ENCODE measurements at places on chromosomes 2 and 18.

DNA sequence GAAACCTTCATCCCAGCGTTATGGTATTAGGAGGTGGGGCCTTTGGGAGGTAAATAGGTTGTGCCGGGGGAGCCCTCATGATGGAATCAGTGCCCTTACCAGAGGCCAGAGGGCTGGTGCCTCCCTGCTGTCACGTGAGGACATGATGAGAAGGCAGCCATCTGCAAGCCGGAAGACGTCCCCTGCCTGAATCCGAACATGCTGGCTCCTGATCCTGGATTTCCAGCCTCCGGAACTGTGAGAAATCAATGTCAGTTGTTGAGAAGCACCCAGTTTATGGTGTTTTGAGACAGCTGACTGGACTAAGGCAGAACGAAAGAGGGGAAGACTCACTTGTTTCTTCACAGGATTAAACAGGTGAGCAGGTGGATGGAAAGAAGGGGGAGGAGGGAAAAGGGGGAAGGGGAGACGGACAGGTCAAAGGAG is 13.0 kb upstream of the KLF11 start:
- DNase-seq: no peak

DNA sequence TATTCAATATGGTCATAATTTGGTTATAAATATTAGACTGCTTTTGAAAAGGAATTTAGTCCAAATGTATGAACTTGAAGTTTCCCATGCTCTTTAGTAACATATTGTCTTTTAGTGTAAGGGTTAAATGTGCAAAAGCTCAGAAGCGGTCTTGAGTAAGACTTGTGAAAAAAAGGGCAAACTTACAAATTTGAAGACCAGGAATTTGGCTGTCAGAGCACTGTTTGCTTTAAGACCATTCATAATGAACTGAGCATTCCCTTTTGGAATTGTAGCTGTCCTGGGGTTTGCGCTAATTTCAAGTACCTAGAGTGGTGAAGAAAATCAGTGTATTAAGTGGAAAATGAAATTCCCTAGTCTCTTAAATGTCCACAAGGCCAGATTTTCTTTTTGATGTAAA is 6.9 kb upstream of the ZEB2 start:
- no peak for DNase-seq

DNA sequence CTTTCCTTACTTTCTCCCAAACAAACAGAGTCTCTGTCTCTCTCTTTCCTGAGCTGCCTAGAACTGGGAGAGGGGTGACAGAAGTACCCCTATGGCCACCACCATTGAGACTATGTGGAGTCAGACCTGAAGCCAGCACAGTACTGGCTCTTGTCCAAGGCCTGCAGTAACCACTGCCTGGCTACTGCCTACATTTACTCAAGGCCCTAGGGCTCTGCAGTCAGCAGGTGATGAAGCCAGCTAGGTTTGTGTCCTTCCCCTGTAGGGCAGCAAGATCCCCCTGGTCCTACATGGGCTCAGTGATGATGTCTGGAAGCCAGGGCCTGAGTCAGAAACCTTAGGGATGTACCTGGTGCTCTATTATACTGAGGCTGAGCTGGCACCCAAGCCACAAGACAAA is 12.2 kb downstream of the MYO3B start:
- DNase-seq: no peak

GRCh38 chr2:149438330-149438960 is 108.1 kb downstream of the LYPD6 start:
- DNase-seq: no peak

- no peak for DNase-seq
Observed at GRCh38 chr2:157375384-157375783, 49.8 kb upstream of the ERMN start.

DNA sequence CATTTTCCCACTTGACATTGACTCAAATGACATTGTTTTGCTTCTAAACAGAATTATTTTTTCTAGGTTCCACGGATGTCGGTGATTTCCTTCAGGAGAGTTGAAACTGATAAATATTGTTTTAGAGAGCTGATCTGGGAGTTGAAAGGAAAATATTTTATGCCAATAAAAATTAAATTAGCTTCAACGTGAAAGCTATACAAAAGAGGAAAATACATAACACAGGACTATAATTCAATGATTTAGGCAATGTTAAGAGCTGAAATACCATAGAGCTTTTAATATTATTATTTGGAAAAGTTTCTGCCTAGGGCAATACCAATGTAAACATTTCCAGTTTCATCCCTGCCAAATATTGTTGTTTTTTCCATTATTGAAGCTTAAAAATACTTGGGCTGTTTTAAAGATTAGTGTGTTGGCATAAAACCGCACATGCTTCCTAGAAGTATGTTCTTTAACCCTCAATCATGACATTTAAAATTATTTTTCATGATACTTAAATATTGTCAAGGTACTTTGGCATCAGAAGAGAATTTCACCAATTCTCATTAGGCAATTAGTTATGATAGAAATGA is 18.6 kb upstream of the PDE1A start:
- no peak for DNase-seq

DNA sequence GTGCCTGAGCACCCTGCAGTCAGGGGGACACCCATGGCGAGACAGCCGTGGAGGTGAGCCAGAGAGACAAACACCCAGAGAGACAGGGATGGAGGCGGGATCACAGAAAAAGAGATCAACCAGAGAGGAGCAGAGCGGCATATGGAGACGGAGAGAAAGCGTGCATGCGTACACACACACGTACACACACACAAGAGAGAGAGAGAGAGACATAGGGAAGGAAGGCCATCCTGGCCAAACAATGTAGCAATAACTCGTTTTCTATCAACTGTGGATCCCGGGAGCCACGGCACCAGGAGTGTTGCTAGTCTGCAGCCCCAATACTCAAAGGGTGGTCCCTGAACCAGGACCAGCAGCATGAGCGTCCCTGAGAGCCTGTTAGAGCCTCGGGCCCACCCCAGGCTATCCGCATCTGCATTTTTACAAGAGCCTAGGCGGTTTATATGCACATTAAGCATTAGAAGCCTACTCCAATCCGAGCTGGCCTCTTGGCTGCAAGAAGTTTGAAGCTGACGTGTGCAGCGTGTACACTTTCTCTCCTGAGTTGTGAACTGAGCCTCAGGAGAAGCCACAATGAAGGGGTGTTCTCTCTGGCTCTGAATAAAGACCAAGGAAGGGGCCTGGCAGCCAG is 50.1 kb upstream of the MYCN start:
- DNase-seq: no peak

- no peak for DNase-seq
Observed at GRCh38 chr2:39659765-39660611, 5.7 kb upstream of the TMEM178A start.

GRCh38 chr2:204472375-204472774 is 72.9 kb upstream of the PARD3B start:
- no peak for DNase-seq

DNA sequence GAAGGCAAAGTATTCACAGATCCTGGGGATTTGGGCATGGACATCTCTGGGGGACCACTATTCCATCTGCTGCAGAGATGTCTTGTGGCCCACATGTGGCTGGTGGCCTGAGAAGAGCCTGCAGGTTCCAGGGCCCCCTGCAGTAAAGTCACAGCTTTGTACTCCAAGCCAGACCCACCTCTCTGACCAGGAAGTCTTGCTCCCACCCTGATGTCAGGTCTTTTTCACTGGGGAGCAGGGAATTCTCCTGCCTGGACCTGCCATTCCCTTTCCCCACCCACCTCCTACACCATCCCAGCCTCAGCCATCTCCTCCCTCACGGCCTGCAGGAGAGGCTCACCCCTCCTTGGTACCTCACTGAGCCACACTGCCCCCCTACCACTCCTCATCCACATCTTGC is 211.8 kb downstream of the SMAD2 start:
- DNase-seq: no peak

GRCh38 chr2:9944330-9944758 is 7.1 kb upstream of the GRHL1 start:
- no peak for DNase-seq

GRCh38 chr2:230968921-230969658 is 26.8 kb upstream of the SPATA3 start:
- DNase-seq: no peak

GRCh38 chr2:219638948-219639755 is 11.7 kb downstream of the SLC4A3 start:
- no peak for DNase-seq

- no peak for DNase-seq
Observed at GRCh38 chr2:62143696-62144095, 52.2 kb upstream of the B3GNT2 start.

DNA sequence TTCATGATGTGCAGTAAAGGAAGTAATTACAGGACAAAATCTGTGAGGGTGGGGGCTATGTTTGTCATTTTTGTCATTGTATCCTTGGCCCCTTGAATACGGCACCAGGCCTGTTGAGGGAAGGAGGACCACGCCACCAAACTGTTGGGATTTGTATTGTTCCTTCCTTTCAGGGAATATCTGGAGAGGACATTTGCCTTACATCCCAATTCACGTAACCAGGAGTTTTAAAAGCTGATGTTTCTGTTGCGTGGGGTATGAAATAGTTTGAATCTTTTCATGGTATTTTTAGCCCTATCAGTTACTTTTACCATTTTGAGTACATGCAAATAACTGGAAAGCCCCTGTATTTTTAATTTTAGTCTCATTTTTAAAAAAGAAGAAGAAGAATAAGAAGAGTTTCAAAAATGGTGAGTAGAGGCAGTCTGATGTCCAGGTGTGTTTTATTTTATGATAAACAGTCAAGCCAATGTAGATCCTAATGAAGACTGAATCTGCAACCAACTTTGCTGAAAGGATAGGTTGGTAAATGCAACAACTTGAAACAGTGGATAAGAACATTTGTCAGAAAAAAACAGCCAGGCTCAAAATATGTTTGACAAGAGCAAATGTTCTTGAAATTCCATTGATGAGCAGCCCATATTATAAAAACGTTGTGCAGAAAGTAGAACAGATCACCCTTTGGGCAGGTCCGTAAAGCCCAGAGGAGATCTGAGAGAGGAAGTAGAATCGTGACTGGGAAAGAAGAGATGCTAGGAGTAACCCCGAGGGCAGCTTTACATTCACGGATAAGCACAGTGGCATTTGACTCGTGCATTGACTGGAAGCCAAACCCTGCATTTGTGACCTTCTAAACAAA is 54.5 kb downstream of the RASGRP3 start:
- no peak for DNase-seq

DNA sequence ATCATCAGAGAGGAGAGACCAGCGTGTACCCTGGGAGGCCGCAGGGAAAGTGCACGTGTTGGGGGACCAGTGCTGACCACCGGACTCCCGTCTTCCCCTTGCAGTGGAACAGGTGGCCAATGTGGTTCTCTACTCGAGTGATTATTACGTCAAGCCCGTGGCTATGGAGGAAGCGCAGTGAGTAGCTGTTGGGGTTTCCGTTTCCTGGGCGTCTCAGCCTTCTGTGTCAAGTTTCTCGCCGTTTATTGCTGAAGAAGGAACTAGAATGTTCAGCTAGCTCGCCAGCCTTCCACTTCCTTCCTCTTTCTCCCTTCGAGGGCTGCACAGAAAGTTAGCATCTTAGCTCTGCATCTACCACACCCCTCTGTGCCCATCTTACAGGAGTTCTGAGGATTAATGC is 22.8 kb upstream of the DGKD start:
- peak; percentile 59 for DNase-seq

DNA sequence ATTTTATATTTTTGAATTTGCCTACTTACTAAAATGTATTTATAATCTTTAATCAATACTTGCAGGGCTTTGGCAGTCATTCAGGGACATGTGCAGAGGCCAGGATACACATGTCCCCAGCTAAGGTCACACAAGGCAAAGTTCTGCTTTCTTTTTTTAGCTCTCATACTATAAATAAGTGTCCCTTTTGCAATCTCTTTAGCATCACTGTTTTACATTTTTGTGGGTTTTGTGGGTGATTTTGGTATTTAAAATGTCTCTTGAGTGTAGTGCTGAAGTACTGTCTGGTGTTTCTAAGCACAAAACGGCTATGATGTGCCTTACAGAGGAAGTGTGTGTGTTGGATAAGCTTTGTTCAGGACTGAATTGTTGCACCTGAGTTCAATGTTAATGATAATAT is 309.0 kb upstream of the GULP1 start:
- no peak for DNase-seq

- no peak for DNase-seq
Observed at GRCh38 chr2:239028253-239028619, 180.4 kb downstream of the TWIST2 start.

- no peak for DNase-seq
Observed at GRCh38 chr2:174666845-174667244, 69.2 kb upstream of the WIPF1 start.

- DNase-seq: no peak
Observed at GRCh38 chr2:237555560-237555959, 10.8 kb upstream of the PRLH start.

DNA sequence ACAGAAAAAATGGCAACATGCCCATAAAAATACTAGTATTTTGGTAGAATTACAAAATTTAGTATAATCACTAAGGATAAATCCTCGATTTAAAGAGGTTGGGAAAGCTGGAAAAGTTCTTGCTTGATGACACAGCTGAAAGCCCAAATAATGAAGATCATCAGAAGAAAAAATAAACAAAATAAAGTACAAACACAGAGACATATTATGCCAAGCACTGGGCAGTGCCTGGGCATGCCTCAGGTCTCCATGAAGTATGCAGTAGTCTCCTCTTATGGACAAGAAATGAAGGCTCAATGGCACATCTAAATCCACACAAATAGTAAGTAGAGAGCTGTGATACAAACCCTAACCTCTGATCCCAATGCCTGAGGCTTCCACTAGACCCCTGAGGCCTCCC is 57.7 kb downstream of the RNU4ATAC start:
- DNase-seq: no peak

GRCh38 chr2:64228918-64229317 is 84.7 kb upstream of the PELI1 start:
- no peak for DNase-seq

DNA sequence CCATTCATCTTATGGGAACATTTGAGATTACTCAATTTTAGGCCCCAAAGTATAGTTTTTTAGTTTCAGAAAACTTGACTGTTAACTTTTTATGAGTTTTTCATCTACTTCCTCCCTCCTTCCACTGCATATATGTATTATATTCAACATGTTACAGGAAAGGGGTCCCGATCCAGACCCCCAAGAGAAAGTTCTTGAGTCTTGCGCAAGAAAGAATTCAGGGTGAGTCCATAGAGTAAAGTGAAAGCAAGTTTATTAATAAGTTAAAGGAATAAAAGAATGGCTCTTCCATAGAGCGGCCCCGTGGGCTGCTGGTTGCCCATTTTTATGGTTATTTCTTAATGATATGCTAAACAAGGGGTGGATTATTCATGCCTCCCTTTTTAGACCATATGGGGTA is 172.6 kb downstream of the MCFD2 start:
- DNase-seq: no peak

DNA sequence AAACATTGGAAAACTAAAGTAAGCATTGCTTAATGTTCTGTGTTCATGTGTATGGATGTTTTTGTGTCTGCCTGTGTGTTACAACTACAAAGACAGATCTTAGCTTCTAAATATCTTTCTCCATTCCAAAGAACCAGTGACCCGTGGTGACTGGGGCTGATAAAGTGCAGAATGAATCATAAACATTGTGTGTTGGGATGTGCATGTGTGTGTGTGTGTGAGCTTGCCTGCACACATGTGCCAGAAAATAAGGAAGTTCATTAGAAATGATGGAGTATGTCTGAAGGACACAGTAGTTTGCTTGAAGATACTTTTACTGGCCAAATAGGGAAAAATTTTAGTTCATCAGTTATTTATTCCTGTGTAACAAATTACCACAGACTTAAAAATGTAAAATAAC is 756.6 kb upstream of the CELF4 start:
- no peak for DNase-seq

- DNase-seq: no peak
Observed at GRCh38 chr2:161992531-161992930, 81.5 kb downstream of the DPP4 start.

Data from stimulated activated CD8-positive, alpha-beta memory T cell treated with anti-CD3 and anti-CD28 coated beads, Interleukin-7, amount 100 ng/mL, for 1 hour (primary cell).